ENCODE measurements at places on chromosomes 16 and 17.

DNA sequence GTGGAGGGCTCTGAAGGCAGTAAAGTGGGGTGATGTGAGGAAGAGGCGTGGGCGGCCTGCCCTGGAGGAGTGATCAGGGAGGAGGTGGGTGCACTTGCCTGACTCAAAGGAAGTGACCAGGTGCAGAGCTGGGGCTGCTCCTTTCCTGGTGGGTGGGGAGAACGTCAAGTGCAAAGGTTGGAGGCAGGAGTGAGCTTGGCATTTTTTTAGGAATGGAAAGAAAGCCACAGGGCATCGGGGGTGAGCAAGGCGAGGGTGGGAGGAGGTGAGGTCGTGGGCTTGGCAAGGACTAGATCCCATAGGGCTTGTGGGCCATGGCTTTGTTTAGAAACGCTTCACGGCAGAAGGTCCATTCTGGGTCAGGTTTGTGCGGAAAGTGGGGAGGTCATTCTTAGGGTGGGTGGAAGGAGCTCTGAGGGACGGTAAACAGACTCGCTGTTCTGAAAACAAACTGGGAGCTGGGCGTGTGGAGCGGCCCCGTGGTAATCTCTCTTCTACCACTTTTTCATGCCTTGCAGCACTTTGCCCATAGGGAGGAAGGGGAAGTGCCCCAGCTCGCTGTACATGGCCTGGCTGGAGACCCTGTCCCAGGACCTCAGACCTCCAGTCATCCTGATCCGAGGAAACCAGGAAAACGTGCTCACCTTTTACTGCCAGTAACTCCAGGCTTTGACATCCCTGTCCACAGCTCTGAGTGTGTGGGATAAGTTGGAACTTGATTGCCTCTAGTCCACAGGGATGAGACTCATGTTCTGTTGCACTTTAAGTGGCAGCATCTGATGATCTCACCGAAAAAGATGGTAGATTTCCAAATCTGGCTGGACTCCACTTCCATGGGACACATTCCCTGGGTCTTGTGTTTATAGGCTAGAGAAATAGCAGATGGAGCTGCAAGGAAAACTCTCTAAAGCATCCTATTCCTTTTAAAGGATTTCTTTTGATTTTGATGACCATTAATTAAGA, 18.9 kb upstream of the HERPUD1 start:
- DNase-seq, result peak; percentile 69

GRCh38 chr16:7031031-7031430, 301.6 kb upstream of the RBFOX1 start:
- DNase-seq, result no peak

- no peak for DNase-seq
Observed at GRCh38 chr16:46632778-46633733, 11.9 kb upstream of the SHCBP1 start.

DNA sequence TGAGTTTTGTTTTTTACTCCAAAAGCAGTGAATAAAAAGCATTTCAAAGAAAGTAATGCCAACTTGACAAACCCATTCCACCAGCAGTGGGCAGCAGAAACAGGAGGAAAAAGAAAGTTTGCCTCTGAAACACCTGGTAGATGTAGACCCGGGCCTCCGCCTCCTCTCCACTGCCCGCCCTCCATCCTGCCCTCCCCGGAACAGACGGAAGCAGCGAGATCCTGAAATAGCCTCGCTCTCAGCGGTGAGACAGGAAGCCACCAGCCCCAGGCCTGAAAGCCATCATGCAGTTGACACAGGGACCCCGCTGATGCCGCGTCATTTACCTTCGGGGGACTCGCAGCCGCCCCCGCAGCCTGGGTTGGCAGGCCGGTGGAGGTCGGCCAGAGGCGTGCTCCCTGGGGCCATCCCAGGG, 67.8 kb downstream of the C16orf78 start:
- no peak for DNase-seq

DNA sequence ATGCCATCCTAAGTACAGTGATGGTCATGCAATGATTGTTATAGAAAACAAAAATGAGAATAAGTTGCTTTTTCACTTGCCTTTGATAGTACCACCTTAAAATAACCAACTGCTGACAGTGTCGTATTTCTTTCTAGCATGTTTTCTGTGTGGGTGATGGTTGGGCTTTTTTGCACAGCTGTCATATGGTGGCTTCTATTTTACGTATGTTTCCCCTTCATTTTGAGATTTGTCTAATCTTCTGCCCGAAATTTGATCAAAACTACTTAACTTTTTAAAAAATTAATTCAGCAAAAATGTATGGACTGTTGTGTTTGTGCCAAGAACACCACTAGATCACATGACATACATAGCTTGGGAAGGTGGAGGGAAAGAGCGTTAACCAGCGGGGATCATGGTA, 90.7 kb downstream of the CLEC16A start:
- no peak for DNase-seq

DNA sequence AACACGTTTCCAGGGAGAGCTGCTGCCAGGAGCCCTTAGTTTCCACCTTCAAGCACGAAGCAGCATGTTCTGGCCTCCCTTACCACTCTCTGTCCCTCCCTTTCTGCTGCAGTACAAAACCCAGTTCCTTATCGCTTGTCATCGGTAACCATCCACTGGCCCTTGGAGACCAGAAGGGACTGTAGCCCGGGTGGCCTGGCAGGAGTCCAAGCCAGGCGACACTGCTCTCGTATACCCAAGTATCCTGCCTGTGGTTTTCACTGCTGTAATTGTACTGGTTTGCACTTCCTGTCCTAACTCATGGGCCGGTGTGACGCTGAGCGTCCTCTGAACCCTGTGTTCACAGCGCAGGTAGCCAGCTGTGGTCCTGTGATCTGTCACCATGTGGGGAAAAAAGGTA, 81.1 kb downstream of the MAF start:
- no peak for DNase-seq

- no peak for DNase-seq
Observed at GRCh38 chr17:4375039-4375748, 8.7 kb upstream of the UBE2G1 start.

GRCh38 chr16:10067406-10067805, 114.8 kb downstream of the GRIN2A start:
- DNase-seq, result no peak

DNA sequence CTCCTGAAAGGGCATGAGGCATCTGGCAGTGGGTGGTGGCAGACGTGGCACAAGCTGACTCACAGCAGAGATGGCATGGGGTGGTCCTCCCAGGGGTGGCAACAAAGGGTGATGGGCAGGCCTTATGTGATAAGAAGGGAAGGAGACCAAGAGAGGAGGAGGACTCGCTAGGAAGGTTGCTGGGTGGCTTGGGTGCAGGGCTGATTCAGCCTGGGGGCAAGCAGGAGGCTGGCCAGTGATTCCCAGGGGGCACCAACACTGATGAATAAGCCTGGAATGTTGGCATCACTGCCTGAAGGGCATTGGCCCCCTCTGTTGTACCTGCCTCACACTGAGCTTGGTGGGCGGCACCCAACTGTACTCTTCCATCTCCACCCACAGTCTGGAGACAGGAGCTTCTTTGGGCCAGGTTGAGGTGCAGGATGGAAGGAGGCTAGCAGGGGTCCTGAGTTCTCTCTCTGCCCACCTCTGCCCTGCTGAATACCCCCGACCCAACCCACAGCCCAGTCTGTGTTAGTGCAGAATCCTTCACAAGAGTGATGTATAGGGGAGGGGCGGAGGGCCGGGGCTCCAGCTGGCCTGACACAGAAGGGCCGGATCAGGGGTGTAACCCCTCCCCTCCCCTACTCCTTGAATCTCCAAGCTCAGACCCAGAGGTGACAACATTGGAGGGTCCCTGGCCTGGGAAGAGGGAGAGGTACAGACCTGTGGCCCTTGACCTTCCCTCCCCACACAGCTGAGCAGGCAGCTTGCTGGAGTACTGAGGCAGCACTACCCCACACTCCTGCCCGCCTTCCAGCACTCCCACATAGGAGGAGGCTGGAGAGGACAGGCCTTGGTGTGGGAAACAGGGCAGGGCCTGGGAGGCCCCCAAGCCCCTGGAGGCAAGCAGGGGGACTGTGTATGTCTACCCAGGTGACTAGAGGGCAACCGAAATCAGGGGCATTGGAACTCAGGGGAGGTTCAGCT, 2.6 kb downstream of the STAC2 start:
- DNase-seq, result no peak

DNA sequence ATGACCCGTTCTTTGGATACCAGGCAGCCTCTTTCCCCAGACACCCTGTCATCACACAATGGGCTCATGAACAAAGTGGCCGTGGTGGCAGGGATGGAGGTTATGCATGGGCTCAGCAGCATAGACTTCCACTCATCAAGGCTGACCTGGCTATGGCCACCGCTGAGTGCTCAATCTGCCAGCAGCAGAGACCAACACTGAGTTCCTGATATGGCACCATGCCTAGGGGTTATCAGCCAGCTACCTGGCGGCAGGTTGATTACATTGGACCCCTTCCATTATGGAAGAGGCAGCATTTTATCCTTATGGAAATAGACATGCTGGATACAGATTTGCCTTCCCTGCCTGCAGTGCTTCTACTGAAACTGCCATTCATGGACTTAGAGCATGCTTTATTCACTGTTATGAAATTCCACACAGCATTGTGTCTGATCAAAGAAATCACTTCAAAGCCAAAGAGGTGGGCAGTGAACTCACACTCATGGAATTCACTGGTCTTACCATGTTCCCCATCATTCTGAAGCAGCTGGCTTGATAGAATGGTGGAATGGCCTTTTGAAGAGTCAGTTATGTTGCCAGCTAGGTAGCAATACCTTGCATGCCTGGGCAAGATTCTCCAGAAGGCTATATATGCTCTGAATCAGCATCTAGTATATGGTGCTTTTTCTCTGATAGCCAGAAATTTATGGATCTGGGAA, 160.6 kb downstream of the PRKCB start:
- no peak for DNase-seq

DNA sequence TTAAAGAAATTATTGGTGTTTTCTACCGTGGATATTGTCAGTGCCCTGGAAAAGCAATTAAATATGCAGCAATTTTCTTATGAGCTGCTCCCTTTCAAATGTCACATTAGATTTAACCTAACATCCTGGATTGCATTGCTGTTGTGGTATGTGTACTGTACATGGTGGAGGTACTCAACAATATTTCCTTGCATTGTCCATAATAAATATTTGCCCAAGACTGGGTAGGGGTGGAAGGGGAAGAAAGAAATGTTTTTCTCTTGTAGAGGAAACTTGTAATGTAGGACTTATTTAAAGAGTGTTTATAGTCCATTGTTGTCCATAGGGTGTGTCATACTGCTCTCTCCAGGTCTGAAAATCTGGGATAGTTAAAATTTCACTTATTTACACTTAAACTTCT, 346.2 kb upstream of the TBX2 start:
- no peak for DNase-seq

DNA sequence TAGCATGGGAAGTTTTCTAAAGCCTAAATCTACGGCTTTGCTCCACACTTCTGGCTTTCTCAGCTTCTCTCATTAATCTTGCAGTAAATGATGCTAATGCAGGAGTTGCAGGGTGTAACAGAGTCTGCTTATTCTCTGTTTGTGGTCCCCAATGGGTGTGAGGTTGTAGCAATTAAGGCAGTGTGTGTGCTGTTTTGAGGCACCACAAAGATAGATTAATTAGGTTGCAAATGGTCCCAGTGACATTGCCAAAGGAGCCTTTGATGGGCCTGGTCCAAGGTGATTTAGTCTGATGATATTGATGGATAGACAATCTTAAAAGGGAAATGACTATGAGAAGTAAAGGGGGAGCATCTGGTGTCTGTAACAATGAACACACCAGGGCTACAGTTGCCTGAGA, 1313.7 kb upstream of the CDH8 start:
- no peak for DNase-seq

DNA sequence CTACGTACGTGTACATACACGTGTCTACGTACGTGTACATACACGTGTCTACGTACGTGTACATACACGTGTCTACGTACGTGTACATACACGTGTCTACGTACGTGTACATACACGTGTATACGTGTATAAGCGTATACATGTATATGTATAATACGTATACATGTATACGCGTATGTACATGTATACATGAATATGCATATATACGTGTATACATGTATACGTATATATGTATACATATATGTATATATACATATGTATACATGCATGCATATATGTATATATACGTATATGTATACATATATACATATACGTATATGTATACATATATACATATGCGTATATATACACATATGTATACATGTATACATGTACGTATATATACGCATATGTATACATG, 22.2 kb upstream of the PYY start:
- DNase-seq, result no peak

DNA sequence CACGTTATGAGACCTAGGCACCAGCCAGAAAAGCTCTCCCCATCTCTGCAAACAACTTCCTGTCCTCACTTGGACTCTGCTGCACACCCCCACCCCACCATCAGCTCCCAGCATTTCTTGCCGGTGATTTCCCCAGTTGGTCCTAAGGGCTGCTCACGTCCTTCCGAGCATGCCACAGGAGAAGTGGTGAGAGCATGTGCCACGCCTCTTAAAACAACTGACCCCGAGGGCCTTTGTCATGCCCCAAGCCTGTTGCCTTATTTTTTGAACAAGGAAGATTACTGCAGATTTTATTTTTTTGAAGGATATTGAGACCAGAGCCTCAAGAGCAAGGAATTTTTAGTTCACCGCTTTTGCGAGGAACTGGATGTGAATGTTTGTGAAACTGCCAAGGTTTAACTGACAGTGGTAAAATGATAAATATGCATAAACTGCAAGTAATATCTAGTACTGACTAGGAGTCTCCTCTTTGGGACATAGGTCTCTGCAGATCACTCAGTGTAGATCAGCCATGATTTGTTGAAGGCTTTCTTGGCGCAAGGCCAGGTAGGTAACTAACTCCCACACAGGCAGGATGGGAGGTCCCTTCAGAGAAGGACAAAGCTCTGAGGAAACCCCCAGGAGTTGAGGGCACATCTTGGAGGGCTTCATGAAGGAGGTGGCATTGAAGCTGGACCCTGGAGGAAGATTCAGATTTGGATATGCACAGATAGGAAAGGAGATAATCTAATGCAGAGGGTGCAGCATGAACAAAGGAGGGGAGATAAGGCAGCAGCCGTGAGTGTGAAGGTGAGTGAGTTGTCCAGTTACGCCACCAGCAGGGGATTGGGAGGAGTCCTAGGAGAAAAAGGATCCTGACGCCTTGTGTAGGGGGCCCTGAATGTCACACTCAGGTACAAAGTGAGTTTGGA, 44.7 kb downstream of the TMEM132E start:
- DNase-seq, result no peak

GRCh38 chr17:63433746-63434591, 12.1 kb downstream of the CYB561 start:
- DNase-seq, result peak; percentile 94

DNA sequence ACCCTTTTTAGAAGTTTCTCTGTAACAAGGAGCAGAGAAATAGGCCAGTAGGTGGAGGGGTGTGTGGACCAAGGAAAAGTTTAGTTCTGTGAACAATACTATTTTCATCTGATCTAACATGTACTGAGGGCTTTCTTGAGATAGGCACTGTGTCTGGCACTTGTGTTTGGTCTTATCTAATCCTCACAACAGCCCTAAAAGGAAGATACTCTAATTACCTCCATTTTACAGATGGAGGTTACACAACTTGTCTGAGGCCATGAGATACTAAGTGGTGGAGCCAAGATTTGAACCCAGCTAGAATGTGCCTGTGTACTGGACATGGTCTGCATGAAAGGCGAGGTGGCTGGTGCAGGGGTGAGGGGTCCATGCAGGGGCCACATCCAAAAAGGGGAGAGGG, 4.5 kb downstream of the TNFSF12 start:
- no peak for DNase-seq
